Amygdala (tissue), 56 donors: ENCODE measurements at places on chromosomes 1 and 21.

DNA sequence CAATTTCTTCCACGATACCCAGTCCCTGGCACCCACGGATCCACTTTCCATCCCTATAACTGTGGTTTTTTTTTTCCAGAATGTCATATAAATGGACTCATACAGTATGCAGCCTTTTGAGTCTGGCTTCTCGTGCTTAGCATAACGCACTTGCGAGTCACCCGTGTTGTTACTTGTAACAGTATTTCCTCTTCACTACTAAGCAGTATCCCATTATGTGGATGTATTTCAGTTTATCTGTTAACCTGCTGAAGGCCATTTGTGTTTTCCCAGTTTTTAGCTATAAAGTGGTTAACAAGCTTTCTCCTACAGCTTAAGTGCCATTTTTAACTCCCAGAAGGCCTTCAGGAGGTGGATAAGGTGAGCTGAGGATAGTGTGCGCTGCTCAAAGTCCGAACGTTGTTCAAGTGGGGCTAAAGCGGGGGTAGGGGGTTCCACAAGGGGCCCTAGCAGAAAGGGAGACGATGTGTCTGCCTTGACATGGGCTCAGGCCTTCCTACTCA is 829 bp downstream of the ADAR start:
- DNase-seq: no peak

DNA sequence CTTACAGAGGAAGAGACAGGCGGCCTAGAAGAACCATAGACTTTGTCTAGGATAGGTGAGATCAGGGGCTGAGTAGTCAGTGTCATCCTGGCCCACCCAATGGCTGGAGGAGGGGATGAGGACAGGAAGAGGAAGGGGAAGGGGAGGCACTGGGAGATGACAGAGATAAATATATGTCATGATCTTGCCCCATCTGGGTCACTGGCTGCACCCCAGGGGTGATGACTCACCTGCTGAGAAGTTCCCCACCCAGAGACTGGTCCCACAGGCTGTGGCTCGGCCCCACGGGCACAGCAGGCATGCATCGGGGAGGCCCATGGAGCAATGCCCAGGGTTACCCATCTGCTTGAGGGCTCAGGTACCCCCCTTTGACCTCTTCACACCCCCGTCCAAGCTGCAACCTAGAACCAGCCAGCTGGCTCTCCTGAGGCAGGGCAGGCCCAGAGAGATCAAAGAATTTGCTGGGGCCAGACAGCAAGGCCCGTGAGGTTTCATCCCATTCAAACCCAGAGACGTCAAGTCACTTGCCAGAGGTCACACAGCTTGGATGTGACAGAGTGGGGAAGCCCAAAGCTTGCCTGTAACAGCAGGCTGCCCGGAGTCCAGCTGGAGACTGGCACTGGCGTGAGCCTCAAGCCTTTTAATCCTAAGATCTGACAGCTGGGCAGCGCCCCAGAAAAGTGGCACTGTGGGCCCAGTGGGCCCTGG is 34.7 kb upstream of the CASZ1 start:
- no peak for DNase-seq

DNA sequence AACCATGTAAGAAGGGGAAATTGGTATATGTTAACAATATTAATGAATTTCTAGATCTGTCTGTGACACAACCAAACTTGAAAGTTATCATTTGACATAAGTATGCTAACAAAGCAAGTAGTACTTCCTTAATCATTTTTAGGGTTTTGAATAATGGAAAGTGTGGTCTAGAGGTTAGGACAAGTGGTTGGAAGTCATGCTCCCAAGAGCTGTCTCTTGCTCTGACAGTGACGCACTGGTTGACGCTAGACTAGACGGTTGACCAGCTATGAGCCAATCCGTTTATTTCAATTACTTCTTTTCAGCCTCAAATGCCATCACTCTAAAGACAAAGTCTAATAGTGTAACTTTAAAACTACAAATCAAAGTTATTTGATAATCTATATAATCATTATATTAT is 20.7 kb upstream of the RGS1 start:
- DNase-seq: no peak

DNA sequence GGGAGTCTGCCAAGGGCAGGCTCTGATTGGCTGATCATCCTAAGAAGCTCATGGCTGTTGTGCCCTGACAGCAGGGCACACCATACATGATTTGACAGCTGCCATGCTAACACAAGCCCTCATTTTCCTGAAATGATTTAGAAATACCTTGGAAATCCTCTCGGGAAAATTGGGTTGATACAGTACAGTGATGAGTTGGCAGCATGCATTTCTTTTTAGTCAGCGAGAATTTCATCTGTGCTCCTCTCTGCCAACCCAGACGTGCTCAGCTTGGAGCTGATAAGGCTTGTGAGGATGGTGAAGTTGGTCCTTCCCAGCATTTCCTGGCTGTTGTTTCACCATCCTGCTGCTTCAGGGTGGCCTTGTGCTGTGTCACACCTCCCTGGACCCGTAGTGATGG is 22.6 kb upstream of the KCNQ4 start:
- no peak for DNase-seq

- no peak for DNase-seq
These were observed 143.2 kb upstream of the CSF3R start for GRCh38 chr1:36625935-36626310.

DNA sequence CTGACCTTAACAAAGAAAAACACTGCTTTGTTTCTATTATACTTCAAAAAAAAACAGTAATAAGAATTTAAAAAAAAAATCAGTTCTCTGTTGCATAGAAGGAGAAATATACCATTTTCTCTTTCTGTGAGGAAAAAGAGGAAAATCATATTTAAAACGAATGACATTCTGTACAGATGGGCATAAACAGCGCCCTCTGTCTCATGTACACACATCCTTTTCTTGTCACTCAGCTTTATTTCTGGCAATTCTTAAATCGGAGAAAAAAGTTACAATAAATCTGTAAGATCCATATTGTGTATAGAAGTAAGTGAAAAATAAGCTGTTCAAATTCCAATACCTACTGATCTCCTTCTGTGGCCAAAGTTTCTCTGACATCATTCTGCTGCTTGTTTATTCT is 245.4 kb downstream of the SMYD3 start:
- no peak for DNase-seq

- no peak for DNase-seq
These were observed 33.0 kb downstream of the QSOX1 start for GRCh38 chr1:180187626-180188025.

DNA sequence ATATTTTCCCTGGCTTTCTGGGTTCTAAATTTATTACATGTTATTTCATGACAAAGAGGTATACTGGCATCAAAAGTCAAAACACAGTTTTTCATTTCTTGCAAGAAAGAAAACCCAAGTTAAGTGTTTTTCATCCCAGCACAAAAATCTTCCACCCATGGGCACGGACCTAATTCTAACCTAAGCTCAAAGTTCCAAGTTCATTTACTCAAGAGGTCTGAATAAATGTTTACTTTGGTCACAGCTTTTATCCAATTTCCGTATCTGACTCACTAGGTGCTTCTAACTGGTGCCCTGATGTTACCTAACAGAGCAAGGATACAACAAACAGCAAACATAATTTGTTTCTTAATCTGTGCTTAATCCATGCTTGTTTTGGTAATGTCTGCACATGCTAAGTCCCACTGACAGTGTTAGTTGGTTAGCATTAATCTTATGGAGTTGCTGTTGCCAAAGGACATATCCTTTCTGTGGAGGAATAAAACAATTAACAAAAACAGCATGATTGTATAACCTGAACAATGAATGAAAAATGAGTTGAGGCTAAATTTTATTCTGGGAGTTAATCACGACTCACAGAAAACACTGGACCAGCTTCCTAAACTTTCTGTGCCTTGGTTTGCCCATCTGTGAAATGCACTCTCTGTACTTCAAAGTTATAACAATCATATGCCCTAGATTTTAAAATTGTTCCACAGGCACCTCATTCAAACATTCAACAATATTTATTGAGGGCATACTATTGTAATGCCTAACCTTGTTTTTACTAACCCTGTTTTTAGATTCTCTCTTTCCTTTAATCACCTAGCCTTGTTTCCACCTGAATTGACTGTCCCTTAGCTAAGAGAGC is 4.2 kb upstream of the CHD1L start:
- no peak for DNase-seq

DNA sequence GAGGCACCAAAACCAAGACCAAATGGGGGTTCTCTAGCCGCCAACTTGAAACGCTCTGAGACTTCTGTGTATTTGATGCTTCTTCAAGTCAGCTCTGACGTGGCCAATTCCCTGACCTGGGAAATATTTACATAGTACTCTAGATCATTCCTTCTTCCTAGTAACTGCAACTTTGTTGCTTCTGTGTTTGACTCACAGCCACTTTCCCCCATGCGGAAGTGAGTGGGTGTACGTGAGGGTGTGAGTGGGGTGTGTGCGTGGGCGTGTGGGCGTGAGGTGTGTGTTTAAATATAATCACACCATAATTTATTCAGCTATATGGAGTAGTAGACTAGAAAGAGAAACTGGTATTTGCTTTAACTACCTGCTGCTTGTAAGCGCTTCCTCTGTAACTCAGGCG is 111.0 kb downstream of the TAS1R2 start:
- DNase-seq: no peak

DNA sequence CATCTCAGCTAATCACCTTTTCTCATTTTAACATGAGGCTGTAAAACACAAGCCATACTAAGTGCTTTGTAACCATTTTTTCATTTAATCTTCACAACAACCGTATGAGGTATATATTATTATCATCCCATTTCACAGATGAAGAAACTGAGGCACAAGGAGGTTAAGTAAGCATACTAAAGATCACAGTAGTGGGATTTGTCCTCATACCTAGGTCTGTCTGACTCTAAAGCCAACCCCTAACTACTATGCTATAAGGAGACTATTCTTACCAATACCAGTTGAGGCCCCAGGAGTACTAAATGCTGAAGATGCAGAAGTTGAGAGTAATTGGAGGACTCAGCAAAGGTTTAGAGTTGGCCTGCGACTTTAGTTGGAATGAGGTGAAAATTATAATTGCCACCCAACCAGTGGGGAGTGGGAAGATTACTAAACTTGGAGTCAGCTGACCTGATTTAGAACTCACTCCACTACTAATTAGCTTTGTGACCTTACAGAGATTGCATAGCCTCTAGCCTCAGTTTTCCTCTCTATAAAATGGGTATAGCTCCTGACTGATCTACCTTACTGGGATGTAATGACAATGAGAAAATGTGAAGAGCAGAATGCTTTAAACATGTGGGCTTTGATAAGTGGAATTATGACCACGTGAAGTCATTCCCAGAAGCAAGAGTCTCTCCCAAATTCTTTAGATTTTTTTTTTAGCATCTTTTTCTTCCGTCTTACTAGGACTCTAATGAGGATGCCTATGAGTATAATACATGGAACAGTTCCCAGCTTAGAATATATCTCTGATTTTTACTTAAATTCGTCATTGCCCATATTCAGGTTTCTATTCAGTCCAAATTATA is 85.8 kb upstream of the IPO9 start:
- no peak for DNase-seq

- DNase-seq: no peak
These were observed 122.2 kb upstream of the HOOK1 start for GRCh38 chr1:59692591-59692990.

- no peak for DNase-seq
These were observed 125.1 kb upstream of the ADGRL4 start for GRCh38 chr1:79131626-79132025.

GRCh38 chr1:30273021-30273325 is 450.4 kb downstream of the MATN1 start:
- no peak for DNase-seq

- no peak for DNase-seq
These were observed 4.7 kb downstream of the TINAGL1 start for GRCh38 chr1:31580891-31581603.

DNA sequence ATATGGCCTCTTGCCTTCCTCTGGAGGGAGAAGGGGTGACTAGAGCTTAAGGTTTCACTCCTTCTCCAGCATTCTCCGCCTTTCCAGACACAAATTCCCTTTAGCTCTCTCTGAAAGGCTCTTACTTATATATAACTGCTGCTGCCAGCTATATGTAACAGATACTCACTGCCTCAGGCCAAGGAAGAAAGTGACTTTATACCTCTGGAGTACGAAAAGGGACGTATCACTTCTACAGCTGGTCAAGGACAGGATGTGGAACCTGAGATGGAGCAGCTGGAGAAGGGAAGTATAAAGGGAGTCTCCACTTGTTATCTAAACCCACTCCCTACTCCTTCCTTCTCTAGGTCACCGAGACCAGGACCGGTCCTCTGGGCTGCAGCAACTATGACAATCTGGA is 102.4 kb downstream of the BRINP2 start:
- DNase-seq: no peak

- DNase-seq: no peak
These were observed 142.7 kb downstream of the SIPA1L2 start for GRCh38 chr1:232487236-232487635.

- DNase-seq: no peak
These were observed 21.4 kb downstream of the PRRC2C start for GRCh38 chr1:171506525-171507304.

GRCh38 chr1:34928699-34929496 is 552 bp downstream of the DLGAP3 start:
- no peak for DNase-seq

- DNase-seq: no peak
These were observed 107.7 kb downstream of the CLDN17 start for GRCh38 chr21:30058928-30059327.

DNA sequence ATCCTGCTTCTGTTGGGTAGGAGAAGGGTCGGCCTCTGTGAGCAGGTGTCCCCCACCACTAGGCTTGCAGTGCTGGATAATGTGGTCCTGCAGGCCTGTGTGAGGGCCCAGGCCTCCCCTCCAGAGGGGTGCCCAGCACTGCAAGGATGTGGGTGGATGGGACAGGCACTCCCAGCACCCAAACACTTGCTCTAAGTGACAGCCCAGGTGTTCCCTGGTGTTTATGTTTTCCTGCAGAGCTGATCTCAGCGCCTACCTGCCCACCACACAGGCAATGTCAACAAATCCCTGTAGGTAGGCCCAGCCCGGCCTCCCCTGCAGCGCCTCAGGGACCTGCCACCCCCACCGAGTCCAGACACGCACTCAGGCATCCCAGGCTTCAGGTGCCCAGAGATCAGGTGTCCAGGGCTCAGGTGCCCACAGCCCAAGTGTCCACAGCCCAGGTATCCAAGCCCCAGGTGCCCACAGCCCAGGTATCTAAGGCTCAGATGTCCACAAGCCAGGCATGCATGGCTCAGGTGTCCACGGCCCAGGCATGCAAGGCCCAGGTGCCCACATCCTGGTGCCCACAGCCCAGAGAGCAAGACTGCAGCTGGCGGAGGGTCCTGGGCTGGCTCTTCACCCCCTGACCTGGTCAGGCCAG is 59.2 kb downstream of the WNT9A start:
- no peak for DNase-seq

DNA sequence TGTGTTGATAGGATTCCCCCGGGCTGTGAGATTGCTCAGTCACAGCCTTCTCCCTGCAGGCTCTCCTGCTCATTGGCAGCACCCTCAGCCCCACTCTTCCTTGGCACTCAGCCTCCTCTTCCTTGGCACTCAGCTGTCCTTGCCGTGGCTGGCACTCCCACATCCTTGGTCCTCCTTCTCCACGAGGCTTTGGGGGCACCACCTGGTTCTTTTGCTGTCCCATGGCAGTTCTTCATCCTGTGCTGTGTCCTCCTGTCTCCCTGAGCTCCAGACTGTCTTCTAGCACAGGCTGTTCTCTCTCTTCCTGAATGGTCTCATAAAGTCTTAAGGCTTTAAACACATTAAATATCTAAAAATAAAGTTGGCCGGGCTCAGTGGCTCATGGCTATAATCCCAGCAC is 27.0 kb downstream of the PKNOX1 start:
- no peak for DNase-seq
